ENCODE measurements at places on chromosomes 2 and 18. TPM values are rescaled to one million over a fixed set of nuclear protein-coding genes. Genes with fewer than 3 reads are reported as not detected.

DNA sequence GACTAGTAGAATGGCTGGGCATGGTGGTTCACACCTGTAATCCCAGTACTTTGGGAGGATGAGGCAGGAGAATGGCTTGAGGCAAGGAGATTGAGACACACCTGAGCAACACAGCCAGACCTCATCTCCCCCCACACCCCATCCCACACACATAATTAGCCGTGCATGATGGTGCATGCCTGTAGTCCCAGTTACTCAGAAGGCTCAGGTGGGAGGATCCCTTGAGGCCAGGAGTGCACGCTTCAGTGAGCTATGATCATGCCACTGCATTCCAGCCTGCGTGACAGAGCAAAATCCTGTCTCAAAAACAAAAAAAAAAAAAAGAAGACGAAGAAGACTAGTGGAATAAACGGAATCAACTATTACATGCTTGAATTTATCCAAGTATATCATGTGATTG lies 150.0 kb downstream of the STK39 start:
- no peak for DNase-seq

GRCh38 chr2:19764998-19765397 lies 136.8 kb downstream of the TTC32 start:
- DNase-seq, result no peak

DNA sequence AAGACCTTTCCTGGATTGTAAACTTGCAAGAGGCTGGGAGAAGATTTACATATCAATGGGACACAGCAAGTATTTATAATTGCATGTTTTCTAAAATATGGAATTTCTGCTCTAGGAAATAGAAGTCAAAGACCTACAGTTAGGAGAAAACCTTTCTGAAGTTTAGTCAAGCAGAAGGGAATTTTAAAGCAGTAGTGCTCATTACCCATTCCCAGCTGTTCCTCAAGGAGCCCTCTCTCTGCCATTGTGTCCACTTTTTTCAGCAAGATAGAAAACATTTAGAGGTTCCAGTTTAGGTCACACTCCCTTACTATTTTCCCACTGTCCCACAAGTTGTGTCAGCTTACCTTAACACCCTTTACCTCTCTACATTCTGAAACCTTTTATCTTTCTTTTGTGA lies 584.0 kb upstream of the CHAC2 start:
- DNase-seq, result no peak

DNA sequence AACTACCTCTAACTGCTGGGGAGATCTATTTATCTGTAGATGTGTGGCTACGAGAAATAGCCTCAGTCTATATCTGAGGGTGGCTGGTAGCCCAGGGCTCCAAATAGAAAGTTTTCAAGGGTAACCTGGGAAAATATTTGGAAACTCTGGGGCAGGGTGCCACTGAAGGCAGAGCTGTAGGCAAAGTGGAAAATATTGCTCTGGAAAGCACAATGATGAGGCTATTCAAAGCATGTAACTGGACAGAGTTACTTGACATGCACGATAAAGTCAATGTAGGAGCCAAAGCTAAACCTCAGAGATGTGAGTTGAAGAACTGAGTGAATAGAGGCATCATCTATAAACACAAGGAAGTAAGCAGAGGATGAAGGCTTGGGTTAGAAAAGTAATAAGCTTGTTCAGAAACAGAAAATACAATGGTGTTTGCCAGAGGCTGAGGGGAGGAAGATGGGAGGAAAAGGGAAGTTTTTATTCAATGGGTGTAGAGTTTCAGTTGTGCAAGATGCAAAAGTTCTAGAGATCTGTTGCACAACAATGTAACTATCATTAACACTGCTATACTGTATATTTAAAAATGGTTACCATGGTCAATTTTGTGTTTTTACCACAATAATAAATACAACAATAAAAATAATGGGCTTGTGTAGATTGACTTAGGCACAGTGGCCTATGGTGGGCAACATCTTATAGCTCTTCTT lies 171.6 kb downstream of the MBD2 start:
- DNase-seq, result no peak

GRCh38 chr2:24676493-24676892 lies 116.7 kb downstream of the PTRHD1 start:
- no peak for DNase-seq

DNA sequence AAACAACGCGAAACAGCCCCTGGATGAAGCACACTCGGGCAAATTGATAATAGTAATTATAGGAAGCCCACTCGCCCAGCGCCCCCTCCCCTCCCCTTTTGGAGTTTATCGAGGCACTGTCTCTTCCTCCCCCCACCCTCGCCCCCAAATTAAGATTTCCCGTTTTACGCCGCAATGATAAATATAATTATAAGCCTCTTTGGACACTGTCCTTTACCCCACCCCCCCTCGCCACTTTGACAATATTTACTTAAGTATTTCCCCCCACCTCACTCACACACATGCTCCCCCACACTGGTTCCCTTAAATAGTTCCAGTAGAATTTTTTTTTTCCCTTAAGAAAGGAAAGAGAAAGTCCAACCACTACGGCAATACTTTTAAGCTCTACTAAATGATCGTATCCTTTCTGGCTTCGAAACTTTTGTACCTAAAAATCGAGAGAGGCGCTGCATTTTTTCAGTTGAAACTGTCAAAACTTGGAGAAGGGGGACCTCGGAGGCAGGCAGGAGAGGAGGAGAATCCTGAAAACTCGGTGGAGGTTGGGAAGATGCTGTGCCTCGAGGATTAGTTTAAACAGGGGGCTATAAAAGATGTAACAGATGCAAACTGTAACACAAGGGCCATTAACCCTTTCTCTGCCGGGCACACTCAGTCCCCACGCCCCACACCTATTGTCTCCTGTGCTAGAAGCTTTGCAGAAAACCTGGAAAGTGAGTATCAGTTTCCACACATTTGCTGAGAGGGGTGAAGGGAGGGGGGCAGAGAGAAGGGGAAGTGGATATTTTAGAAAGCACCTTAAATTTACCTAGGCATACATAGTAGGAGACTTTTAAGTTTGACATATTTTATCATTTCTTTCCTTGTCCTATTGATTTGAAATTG lies 1.8 kb downstream of the ZEB2 start:
- DNase-seq, result no peak

DNA sequence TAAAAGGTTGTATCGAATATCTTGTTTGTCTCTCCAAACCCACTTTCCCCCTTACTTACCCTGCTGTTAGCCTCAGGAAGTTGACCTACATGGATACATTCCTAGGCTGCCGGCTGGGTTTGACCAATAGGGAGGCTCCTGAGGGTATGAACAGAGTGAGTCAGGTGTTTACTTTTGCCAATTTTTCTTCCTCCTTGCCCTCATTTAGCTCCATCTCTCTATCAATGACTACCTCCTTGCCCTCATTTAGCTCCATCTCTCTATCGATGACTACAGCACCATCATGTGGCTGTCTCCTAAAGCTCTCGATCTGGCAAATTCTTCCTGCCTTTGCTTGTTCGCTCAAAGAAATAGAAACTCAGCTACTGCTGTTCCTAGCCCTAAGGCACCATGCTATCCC lies 571.9 kb upstream of the CRIM1 start:
- no peak for DNase-seq

CHRNG gene
- total RNA-seq, result not detected

DNA sequence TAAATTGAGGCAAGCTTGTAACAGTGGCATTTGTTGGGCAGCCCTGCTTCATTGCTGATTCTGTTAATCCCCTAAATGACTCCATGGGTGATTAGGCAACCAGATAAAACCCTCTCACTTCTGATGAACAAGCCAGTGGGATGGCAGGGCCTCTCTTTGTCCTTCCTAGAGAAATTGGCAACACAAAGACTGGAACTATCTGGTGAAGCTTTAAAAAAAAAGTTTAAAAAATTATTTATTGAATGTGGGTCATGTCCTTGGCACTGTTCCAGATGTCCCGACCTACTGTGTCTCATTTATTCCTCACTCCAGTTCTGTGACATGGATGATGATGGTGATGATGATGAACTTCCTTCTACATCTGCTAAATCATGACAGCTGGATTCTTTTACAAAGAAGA lies 30.8 kb downstream of the NRP2 start:
- DNase-seq, result no peak

DNA sequence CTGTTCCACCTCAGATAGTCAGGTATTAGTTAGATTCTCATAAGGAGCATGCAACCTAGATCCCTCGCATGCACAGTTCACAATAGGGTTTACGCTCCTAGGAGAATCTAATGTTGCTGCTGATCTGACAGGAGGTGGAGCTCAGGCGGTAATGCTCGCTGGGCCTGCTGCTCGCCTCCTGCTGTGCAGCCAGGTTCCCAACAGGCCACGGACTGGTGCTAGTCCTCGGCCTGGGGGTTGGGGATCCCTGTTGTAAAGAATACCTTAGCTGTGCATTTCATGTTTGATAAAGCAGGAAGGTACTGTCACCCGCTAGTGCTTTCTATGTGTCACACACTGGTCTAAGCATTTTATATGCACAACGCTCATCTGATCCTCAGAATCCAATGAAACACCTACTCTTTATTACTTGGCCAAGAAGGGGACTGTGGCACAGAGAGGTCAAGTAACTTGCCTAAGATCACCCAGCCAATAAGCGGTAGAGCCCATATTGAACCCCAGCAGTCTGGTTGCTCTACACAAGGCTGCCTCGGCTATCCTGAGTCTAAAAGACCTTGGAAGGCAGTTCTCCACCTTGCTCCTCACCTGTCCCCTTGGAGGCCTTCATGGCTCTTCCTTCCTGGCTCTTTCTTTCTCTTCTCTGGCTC lies 35.8 kb downstream of the SLC4A3 start:
- peak; percentile 23 for DNase-seq

AQP12B gene
- not detected for total RNA-seq

DNA sequence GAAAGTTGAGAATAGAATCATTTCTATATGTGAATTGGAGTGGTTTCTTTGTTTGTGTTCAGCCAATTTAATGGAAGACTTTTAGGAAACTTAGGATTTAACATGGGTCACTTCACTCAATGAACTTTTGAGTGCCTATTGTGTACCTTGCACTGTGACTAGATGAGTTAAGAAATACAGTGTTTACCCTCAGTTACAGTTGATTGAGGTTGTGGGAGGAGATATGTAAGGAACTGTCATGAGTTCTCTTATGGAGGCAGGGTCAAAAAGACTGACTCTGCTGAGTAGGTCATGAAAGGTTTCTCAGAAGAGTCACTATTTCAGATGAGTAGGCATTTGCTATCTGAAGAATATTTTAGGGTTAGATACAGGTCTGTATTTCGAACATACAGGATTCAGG lies 98.6 kb downstream of the RAB3GAP1 start:
- no peak for DNase-seq

GRCh38 chr2:172454404-172455120 lies 27.2 kb downstream of the ITGA6 start:
- DNase-seq, result no peak

- no peak for DNase-seq
Measured at GRCh38 chr2:720842-721241, 43.6 kb upstream of the TMEM18 start.

- no peak for DNase-seq
Measured at GRCh38 chr2:48175254-48175653, 269.0 kb upstream of the FBXO11 start.

DNA sequence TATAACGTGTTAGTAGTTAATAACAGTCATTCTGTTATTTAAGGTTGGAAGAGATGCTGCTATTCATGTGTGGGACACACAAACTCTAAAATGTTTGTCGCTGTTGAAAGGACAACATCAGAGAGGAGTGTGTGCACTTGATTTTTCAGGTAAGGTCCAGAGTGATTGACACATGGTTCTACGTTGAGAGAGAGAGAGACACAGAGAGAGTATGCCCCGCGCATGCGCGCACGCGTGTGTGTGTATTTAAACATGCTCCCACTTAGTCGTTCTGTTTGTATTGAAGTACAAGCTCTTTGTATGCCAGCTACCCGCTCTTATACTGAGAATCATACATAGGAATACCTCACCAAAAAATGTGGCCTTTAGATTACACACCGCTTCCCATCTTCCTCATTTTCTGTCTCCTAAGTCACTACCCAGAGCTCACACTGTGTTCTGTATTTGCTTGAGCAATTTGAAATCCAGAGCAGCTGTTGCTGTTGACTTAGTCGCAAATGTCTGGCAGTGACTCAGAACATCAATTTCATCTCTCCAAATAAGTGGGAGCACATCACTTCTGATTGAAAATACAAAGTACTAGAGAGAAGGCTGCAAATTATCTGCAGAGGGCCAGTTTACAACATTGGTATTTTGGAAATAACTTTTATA lies 148.1 kb downstream of the EML6 start:
- DNase-seq, result no peak

- no peak for DNase-seq
Measured at GRCh38 chr18:31325051-31325450, 7.1 kb downstream of the DSG1 start.

HOXD8 gene
- 6.0 TPM for total RNA-seq

REG1B gene
- total RNA-seq, result not detected

GYPC gene
- total RNA-seq, result 26.1 TPM

DNA sequence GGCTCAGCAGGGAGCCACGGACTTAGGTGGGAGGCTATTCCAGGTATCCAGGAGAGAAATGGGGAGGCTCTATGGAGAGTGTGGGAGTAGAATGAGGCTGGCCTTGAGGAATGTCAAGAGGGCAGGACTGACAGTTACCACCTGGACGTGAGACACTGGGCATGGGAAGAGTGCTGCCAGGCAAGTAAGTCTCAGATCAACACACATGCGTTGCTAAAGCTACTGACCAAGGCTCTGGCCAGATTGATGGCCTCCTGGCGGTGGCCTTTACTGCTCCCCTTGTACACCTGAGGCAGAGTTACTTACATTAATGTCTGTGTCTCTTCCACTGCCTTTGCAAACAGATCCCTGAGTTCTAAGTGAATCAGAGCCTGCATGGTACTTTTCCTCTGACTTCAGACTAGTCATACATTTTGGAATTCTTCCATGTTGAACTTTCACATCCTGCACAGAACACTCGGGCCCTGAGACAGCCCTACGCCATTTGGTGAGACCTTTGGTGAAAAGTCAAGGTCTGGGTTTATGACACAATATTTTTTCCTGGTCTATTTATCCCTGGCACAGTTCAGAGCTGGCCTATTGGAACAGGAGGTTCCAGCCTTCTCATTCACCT lies 398.8 kb upstream of the TRIB2 start:
- no peak for DNase-seq

DNA sequence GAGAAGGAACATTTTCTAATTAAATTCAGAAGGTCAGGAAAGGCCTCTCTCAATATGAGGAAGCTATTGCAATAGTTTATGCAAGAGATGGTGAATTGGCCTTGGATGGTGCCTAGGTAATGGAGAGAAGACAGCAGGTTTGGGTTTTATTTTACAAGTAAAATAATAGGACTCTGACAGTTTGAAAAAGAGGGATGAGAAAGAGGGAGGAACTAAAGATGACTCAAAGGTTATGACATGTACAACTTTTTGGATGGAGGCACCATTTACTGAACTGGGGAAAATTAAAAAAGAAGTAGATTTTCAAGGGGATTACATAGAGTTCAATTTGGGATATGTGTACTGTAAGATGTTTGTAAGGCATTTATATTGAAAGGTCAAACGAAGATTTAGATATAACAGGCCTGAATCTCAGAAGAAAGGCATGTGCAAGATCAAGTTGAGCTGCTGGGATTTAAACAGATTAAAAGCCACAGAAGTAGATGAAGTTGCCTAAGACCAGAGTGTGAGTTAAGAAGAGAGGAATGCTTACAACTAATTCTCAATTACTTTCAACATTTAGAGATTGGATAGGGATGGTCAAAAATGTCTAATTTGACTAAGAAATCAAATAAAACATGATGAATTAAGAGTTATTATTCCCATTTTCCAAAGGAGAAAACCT lies 12.3 kb upstream of the ASNSD1 start:
- DNase-seq, result no peak

All from suprapubic skin (tissue), 4 donors.